ENCODE measurements at places on chromosomes 12 and 14.
A peak's percentile ranks its signal among the peaks of the same experiment; 100 is the strongest.

GRCh38 chr12:62335796-62336195 lies 75.6 kb downstream of the USP15 start:
- no peak for DNase-seq

GRCh38 chr12:94089891-94090290 lies 58.5 kb upstream of the PLXNC1 start:
- no peak for DNase-seq

DNA sequence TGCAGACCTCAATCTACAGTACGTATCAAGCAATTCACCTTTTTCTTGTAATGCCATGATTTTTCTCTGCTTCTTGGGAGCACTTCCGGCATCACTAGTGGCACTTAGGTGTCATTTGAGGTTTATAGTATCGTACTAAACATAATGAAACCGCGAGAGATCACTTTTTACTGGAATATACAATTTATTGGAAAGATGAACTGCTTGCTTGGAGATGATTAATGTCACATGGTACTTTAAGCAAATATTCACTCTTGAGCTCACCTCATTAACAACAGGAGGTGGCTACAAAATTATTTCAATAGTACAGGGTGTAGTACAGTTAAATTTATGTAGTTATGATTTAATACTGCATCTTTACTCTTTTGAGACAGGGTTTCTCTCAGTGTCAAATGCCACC lies 11.5 kb downstream of the FUT8 start:
- no peak for DNase-seq

- DNase-seq: peak; percentile 85
Observed at GRCh38 chr14:95527387-95528002, 7.4 kb upstream of the GLRX5 start.

GRCh38 chr12:18066666-18067065 lies 23.3 kb downstream of the RERGL start:
- no peak for DNase-seq

DNA sequence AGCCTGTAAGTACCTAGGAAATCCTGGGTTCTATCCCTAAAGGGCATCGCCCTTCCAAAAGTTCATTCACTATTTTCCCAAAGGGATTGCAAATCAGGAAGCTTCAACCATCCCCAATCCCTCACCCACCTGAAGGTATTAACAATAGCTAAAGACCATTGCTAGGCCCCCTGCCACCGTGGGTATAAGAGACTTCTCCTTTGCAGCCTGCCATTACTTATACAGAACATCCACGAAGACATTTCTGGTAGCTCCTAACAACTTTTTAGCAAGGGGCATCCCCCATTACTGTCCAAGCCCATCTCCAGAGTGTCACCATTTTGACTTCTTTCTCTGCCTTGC lies 384 bp upstream of the SMUG1 start:
- no peak for DNase-seq

GRCh38 chr12:98939350-98939749 lies 294.3 kb downstream of the APAF1 start:
- DNase-seq: peak; percentile 67

GRCh38 chr12:46473634-46474329 lies 101.2 kb upstream of the SLC38A2 start:
- DNase-seq: peak; percentile 94

DNA sequence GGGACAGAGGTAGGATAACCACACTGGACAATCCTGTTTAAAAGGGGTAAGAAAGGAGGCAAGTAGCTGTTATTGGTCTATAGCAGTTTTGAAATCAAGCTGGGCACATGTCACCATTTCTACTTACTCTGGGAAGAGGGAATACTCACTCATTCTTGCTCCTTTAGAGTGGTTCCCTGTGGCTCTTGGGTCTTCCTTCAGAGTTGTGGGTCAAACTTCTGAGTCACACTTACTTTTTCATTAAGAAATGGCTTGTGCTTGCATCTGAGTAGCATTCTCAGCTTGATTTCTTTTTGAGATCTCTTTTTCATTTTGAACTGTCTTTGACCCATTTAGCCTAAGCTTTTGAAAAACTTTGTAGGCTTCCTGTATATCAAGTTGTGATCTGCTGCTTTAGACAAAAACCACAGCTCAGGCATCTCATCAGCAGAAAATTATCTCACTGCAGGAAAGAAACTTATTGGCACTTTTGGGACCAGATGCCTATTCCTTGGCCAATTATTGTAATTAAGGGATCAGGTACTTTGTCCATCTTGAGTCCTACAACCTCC lies 122.2 kb downstream of the AEBP2 start:
- peak; percentile 44 for DNase-seq

DNA sequence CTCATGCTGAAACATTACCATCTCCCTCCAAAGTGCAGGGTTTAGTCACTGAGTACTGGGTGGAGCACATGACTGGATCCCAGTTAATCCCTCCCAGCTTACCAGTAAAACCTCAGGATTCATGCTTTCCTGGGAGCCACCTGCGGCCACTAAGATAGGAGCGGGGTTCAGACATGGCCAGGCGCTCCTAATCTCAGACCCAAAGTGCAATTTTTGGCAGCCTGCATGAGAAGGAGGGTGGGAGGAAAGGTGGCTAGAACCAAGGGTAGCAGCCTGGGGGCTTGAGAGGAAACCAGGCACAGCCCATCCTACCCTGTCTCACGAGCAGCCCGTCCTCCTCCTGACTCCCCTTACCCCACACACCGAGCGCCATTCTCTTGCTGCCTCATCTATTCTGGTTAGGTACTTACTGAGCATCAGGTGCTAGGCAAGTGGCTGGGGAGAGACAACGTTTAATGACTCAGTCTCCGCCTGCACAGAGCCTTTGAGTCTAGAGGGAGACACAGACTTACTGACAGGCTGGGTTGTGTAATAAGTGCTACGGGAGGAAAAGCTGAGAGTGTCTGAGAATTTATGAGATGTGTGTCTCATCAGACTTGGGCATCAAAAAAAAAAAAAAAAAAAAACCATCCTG lies 9.9 kb downstream of the GPRC5A start:
- peak; percentile 87 for DNase-seq

DNA sequence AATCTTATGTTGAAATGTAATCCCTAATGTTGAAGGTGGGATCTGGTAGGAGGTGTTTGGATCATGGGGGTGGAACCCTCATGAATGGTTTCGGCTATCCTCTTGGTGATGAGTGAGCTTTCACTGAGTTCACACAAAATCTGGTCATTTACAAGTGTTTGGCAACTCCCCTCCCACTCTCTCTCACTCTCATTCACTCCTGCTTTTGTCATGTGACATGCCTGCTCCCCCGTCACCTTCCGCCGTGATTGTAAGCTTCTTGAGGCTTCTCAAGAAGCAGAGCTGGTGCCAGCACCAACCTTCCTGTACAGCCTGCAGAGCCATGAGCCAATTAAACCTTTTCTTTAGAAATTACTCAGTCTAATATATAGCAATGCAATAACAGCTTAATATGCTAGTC lies 245.4 kb downstream of the BMP4 start:
- DNase-seq: no peak

- peak; percentile 90 for DNase-seq
Observed at GRCh38 chr12:111409780-111410430, 4.2 kb downstream of the SH2B3 start.

GRCh38 chr12:28032811-28033537 lies 60.4 kb upstream of the PTHLH start:
- DNase-seq: peak; percentile 76

DNA sequence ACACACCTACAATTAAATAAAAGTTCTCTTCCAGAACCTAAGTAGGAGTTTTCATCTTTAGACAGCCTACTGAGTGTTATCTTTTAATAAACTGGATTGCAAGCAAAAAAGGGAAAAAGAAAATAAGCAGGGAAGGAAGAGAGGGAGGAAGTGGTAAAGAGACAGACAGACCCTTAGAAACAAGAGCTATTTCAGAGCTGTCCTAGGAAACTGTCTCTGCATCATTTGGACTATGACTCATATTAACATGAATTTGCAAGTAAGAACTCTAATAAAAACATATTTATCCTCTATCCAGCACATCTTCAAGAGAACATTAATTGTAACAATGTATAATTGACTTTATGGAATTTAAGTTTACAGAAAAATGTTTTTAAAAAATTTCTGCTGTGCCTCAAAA lies 438.8 kb upstream of the USP15 start:
- DNase-seq: peak; percentile 10

GRCh38 chr12:116835484-116835883 lies 45.8 kb downstream of the HRK start:
- no peak for DNase-seq

DNA sequence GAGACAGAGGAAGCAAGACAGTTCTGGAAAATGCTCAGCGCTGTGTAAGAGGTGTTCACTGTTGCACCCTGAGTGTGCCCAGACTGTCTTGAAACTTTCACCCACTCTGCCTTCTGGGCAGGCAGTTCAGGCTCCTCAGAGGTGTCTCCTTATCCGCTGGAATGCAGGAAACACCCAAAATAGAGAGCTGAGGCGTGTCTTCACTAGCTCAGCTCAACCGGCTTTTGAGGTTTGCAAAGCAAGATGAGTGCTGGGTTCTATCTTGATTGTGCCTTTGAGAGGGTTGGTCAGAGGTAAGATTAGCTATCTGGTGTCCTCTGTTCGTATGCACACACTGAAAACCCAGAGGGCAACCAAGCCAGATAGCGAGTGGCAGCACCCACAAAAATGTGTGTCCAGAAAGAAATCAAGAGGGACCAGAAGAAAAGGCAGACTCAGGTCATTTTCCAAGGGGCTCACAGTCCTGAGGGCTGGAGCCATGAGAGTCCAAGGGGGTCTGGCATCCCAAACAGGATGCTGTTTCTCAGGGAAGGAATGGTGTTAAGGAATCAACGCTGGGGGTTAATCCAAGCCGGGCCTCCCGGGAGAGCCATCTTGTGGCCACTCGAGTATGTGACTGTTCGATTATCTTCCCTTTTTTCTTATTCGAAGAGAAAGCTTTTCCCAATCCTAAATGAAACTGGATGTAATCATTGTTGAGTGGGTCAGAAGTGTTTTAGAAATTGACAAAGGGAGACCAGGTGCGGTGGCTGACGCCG lies 47.1 kb downstream of the TBX3 start:
- DNase-seq: peak; percentile 19

GRCh38 chr12:95593266-95593871 lies 42.1 kb upstream of the USP44 start:
- DNase-seq: no peak

DNA sequence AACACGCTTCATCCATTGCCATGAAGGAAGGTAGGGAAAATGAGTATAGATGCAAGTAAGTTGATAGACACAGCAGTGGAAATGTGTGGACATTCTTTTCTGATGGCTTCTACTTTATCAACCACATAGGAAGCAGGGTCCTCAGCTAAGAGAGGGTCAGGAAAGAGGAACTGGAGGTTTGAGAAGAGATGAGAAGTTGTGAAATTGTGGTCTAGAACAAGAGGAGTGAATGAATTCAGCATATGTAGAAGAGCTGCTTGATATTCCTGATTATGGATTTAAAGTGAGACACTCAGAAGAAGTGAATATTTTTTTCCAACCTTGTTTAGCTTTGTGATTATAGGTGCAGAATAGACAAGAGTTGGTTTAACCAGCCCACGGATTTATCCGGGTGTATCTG lies 128.5 kb downstream of the SLC15A5 start:
- DNase-seq: no peak

GRCh38 chr12:68013181-68013580 lies 23.9 kb downstream of the IFNG-AS1 start:
- no peak for DNase-seq

DNA sequence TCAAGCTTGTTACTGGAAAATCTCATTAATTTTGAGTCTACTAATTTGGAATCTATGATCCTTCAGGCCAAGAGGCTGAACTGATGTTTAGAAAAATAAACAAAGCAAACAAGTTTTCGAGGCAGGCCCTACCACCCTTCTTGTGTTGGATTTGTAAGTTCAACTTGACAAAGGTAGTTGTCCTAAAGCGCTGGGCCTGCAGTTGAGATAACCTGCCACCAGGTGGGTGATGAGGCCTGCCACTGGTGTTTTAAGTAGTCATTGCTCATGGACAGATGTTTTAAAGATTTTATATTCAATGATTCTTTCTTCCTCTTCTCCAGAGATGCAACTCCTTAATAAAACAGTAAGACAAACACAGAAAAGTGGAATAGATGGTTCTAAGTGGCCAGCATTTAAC lies 19.4 kb downstream of the ACVRL1 start:
- no peak for DNase-seq

- no peak for DNase-seq
Observed at GRCh38 chr12:77855548-77855947, 24.9 kb downstream of the NAV3 start.

GRCh38 chr14:36509069-36509917 lies 10.7 kb downstream of the NKX2-1 start:
- DNase-seq: no peak

DNA sequence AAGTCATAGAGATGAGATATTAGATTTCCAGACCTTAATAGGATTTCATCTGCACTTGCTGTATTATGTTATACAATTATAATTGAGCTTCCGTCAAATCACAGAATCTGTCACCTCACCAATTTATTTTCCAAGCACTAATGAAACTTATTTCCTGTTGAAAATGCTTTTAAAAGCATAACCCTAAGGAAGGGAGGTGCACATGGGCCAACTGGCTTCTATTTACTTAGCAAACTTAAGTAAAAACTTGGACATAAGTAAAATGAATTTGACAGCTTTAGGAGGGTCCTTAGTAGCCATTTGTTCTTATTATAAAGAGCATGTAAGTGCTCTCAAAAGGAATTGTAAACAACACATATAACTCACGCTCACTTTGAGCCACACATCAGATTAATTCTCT lies 462.2 kb upstream of the TMPO start:
- no peak for DNase-seq

GRCh38 chr14:37384870-37385596 lies 187.3 kb downstream of the MIPOL1 start:
- no peak for DNase-seq

GRCh38 chr14:61146899-61147298 lies 134.2 kb downstream of the TMEM30B start:
- no peak for DNase-seq

- DNase-seq: no peak
Observed at GRCh38 chr14:20346713-20347112, 3.3 kb downstream of the PARP2 start.

GRCh38 chr12:49200919-49201594 lies 12.2 kb upstream of the TUBA1A start:
- DNase-seq: peak; percentile 92

- DNase-seq: no peak
Observed at GRCh38 chr14:104110491-104111209, 25.1 kb downstream of the ASPG start.

- peak; percentile 93 for DNase-seq
Observed at GRCh38 chr12:7994731-7995205, 37.7 kb upstream of the FOXJ2 start.

DNA sequence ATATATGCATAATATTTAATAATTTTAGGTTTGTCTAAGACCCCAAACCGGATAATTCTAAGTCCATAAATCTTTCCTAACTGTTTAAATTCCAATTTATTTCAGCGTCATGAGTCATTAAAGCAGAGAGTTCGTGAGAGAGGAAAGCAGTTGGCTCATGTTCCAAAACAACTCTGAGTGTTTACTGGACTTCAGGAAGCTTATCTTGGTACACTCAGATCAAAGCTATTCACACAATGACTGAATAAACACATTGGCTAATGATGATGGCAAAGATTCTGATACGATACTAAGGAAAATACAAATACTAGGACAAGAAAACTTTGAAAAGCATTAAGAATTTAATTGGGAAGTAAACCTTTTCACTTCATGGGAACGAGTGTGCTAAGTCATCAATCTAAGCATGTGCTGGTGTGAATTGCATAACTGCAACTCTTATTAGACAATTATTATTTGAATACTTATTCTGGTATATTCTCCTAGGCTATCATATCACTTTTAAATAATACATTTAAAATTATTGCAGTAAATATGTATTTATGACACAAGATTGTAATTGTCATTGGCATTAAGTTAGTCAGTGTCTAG lies 34.8 kb upstream of the CLEC14A start:
- DNase-seq: peak; percentile 85
